ENCODE measurements at places on chromosomes 13 and 19.
A peak's percentile ranks its signal among the peaks of the same experiment; 100 is the strongest.

DNA sequence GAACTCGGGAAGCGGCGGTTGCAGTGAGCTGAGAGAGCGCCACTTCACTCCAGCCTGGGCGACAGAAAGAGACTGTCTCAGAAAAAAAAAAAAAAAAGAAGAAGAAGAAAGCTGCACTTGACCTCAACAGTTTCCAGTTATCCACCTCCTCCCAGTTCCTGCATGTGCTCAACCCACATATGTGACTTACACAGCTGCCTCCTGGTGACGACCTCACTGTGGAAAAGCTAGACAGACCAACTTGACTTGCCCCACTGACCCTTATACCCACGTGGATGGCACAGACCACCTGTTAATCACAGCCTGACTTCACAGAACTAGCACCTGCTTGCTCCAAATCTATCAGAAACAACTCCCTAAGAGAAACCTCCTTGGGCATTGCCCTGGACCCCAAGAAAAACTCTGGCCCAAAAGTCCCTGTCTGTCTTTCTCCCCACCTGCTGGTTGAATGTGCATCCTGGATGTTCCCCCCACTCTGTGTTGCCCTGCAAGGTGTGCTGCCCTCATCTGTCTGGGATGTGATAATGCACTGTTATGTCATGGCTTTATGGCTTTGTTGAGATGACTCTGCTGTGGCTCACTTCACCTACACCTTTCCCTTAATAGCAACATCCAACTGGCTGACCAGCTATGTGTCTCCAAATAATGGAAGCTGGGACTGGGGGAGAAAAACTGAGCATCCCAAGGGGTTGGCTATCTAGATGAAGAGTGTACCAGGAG, 2.8 kb downstream of the ZNF20 start:
- DNase-seq: no peak

DNA sequence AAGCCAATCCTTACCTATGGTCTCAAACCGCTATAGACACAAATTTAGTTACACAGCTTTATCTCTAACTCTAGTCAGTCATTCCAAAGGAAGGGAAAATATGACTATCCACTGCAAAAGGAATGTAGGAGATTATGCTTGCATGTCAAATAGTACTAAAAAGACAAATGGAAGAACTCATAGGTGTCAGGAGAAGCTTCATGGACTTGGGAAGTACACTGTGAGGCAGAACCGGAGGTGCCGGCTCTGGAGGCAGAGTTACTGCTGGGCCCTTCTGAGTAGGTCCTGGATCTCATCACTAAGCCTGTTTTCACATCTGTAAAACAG, 97.5 kb downstream of the FOXO1 start:
- DNase-seq: no peak

- no peak for DNase-seq
Observed at GRCh38 chr13:50017819-50018218, 2.6 kb downstream of the KCNRG start.

GRCh38 chr13:53254500-53254899, 225.9 kb downstream of the OLFM4 start:
- no peak for DNase-seq

DNA sequence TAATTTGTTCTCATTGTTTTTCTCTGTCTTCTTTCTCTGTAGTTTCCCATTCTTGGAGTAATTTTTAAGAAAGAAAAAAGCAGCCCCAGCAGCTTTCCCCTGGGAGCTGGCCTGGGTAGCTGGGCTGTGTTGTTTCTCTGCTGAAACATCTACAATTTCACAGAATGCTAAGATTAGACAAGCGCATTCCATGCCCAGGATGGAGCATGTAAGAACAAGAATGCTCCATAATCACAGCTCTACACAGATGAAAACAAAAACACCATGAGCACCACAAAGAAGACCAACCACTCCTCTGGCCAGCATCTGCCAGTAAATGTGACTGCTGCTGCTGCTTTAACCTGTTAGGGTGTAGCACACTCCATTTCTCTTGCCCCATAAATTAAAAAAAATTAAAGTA, 239.2 kb upstream of the SLITRK1 start:
- DNase-seq: peak; percentile 5

GRCh38 chr19:43478323-43478722, 12.9 kb upstream of the LYPD3 start:
- no peak for DNase-seq

DNA sequence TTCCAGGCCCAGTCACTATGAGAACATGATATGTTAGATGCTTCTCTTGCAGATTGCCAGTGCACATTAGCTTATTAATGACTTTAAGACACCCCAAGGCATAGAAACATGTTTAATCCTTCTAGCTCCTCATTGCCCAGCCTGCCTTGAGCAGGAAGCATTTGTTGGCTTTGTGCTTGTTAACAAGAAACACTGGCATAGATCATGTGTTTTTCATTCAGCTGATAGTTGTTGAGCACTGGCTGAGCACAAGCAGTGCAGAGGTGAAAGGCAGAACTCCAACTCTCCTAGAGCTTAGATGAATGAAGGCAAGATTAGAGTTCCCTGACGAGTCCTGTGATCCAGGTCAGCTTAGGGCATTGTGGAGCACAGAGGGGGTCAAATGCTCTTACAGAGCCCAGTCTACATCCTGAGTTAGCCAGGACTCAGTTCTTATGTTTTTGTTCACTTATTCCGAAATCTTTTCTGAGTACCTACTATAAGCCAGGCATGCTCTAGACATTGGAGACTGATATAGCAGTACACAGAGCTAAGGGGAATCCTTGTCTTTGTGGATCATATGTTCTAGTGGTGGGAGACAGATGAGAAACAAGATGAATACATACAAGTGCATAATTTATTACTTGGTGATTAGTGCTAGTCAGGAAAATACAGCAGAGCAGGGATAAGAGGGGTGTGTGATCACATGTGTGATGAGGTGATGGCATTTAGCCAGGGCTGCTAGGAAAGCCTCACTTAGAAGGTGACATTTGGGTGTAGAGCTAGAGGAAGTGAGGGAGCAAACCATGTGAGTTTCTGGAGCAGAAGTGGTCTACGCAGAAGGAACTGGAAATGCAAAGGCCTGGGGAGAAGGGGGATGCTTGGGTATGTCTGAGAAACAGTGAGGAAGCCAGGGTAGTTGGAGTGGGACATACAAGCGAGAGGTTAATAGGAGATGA, 101.2 kb downstream of the WASF3 start:
- no peak for DNase-seq

- DNase-seq: no peak
Observed at GRCh38 chr13:42320375-42320787, 48.4 kb downstream of the AKAP11 start.

GRCh38 chr19:18999896-19000620, 33.3 kb downstream of the SUGP2 start:
- DNase-seq: no peak

- no peak for DNase-seq
Observed at GRCh38 chr13:50326811-50327210, 311.6 kb downstream of the KCNRG start.

- DNase-seq: no peak
Observed at GRCh38 chr13:79851318-79851717, 370.4 kb downstream of the NDFIP2 start.

DNA sequence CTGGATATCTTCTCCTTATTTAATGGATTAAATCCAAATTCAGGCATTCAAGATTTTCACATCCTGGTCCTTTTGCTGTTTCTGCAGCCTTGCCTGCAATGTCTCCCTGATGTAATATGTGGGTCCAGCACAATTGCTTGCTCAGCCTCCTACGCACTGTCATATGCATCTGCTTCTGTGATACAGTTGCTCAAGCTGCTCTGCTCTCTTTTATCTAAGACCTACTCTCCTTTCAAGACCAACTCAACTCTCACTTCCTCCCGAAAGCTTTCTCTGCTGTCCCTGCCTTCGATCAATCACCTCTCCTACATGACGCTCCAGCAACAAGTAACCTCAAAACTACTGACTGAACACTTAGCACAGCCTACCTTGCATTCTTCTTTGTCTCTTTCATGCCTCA, 138.2 kb downstream of the DCLK1 start:
- no peak for DNase-seq

DNA sequence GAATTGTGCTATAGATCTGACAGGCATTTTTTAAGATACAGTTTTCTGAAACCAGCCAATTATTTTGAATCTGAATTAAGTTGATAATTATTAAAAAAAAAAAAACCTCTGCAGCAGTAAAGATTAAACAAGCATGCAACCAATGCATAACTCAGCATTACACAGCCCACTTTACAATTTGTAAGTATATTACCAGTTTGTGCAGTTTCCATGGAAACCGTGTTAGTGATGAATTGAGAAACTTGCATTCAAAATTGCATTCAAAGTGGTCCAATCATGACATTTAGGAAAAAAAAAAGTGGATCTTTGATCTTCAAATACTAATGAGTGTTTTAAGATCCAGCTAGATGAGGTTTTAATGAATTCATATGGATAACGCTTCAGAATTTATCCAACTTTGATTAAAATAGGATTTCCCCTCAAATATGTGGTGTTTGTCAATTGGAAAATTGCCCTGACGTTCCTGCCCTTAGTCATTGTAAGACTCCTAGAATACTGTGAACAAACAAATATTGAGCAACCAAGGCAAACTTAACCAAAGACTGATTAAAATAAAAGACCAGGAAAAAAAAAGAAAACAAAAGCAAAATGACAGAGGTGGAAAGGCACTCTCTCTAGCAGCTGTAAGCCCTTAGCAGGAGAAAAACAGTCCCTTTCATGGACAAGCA, 314.8 kb upstream of the MAB21L1 start:
- DNase-seq: peak; percentile 20

GRCh38 chr13:109750221-109750775, 36.1 kb downstream of the IRS2 start:
- DNase-seq: no peak

DNA sequence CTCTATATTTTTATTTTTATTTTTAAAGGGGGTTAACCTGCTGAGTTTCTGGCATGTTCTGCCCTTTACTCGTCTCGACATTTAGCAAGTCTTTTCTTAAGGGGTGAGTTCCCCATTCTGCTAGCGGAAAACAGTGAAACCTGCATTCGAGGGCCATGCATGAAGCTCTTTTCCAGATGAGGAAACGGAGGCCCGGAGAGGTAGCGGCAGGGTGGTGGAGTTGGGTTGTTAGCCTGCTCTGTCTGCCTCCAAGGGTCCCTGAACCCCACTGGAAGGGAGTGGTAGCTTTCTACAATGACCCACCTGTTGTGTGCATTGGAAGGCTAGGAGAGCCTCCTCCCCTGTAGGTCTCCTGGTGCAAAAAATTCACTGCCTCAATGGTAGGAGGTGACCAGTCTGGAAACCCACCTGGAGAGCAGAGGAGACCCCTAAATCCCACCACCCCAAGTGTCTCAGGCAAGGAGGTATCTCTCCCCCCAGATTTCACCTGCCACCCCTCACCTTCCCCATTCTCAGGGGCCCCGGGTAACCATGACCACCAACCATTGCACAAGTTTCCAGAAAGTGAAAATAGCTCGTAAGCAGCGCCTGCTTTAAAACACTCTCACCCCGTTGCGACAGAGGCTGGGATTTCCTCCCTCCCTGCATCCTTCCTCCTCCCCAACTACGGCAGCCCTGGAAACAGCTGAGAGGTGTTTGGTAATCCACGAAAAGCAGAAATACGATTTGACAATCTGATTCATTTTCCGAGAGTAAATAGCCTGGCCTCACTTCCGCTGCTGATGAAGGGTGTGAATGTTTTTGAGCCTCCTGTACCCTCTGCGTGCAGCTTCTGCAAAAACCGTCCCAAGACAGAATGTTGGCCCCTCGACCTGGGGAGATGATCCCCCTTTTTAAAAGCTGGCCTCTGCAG, 3.5 kb downstream of the KLF2 start:
- DNase-seq: no peak

DNA sequence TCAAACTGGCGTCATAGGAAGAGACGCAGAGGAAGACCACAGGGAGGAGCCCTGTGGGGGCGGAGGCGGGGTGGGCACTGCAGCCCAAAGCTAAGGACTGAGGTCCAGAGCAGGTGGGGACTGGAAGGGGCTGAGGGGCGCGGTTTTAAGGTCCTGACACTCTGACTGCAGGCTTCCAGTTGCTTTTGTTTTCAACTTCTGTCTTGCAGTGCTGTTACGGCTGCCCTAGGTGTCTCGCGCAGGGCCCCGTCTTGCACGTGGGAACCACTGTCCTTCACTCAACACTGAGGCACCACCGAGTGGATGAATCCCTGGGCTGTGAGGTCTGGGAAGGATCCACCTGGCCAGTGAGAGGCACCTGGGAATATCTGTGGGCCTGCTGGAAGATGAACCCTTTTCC, 76.0 kb downstream of the TEX29 start:
- DNase-seq: no peak

- no peak for DNase-seq
Observed at GRCh38 chr13:54185785-54186184, 1157.2 kb downstream of the OLFM4 start.

- no peak for DNase-seq
Observed at GRCh38 chr19:39802958-39803357, 24.3 kb downstream of the LEUTX start.

- DNase-seq: no peak
Observed at GRCh38 chr13:110182003-110182402, 125.0 kb downstream of the COL4A1 start.

GRCh38 chr13:109870274-109870673, 83.9 kb upstream of the IRS2 start:
- no peak for DNase-seq

DNA sequence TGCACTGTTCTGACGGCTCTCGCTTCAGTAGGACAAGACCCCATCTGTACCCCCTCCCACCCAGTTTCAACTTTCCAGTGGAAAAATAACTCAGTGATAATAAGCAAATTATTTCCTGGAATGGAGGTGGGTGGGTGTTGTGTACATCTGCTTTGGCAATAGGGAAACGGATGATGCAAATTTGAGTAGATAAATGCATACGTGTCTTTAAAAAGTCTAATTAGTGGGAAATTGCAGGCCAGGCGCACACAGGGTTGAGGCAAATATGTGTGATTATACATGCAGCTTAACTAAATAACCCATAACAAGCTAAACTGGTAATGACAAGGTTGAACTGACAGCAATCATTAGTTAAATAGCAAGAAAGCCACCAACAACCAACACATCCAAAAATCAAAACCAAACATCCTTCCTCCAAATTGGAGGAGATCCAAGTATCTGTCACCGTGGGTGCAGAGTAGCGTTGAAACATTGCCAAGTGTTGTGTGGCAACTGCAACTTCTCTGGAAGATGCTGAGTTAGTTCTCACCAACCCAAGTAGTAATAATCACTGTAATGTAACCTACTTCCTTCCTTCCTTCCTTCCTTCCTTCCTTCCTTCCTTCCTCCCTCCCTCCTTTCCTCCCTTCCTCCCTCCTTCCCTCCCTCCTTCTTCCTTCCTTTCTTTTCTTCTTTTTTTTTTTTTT, 54.6 kb downstream of the TRPM4 start:
- DNase-seq: no peak

Measured in amniotic stem cell (primary cell).